ENCODE measurements at places on chromosomes 1 and 21. TPM values are rescaled to one million over a fixed set of nuclear protein-coding genes. Genes with fewer than 3 reads are reported as not detected.

Gene CTXND2
- not detected for total RNA-seq

DNA sequence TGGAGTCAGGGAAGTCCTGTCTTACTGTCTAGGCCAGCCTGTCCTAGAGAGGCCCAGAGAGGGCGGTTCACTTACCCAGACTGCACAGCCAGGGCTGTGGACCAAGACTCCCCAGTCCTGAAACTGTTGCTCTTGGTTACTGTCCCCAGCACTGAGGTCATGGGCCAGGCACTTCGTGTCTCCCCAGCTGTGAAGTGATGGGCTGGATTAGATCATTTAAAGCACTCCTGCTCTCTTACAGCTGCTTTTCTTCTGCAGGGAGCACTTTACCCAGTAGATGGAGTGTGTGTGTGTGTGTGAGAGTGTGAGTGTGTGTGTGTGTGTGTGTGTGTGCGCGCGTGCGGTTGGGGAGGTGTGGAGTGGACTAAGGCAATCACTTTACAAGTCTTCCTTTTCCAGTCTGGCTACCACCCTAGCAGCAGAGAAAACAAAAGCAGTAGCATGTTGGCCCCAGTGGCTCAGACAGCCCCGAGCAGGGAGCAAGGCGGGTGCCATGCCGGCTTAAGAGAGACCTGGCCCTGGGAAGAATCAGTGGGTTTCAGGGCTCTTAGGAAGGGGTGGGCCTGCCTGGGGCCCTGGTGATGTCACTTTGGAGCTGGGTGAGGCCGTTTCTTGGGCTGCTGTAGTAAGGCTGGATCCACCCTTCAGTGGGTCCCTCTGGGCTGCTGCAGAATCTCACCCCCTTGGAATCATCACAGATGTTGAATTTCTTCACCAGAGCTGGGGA, 2.4 kb downstream of the SPSB1 start:
- no peak for DNase-seq

GRCh38 chr1:230563591-230563990, 78.7 kb upstream of the COG2 start:
- DNase-seq, result no peak

DNA sequence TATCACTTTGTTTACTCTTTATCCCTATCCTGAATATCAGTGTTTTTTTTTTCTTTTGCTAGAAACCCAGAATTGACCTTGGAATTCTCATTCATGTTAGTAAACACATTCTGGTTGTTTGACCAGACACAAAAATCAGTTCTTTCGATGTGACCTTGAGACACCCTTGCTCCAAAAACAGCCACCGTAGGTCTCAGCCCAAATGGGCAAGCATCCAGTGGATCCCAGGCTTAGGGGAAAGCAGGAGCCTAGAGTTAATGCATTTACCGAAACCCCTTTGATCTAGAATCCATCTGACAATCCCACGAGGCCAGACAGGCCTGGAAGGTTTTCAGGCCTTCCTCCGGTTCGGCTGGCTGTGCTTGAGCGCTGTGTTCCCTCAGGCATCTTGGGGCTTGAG, 47.6 kb downstream of the IRF2BP2 start:
- DNase-seq, result peak; percentile 40

Gene TRIM46
- total RNA-seq, result not detected

DNA sequence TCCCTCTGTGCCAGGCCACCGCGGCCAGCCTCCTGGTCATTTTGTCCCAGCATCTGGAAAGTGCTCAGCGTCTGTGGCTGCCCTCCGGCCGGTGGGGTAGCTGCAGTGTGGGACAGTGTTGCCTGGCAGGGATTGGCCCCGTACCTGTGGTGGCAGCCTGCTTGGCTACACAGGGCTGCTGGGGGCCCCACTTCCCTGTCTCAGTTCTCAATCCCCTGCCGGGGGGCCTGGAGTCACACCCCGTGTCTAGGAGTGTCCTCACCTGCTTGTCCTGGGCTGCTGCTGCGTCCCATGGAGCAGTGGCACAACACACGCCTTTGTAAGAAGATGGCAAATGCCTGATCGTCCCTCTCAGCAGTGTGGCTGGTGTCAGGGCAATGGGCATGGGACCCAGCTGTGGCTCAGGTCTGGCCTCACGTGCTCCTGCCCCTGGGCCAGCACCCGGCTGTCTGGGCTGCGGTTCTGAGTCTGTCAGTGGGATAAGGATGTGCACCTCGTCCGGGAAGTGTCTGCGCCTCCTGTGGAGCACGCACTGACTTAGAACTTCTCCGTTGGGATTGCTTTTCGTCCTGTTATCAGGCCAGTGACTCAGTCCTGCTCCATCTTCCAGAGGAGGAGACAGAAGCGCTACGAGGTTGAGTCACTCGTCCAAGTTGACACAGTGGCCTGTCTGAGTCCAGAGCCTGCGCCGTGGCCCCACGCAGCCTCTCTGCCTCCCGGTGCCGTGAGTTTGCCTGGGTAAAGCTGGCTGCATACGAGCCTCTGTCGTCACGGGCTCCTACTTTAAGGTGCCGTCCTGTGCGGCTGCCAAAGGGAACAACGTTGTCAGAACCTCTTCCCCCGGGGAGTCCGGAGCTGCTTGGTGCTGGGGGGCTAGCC, 41.0 kb downstream of the CRYAA start:
- no peak for DNase-seq

DNA sequence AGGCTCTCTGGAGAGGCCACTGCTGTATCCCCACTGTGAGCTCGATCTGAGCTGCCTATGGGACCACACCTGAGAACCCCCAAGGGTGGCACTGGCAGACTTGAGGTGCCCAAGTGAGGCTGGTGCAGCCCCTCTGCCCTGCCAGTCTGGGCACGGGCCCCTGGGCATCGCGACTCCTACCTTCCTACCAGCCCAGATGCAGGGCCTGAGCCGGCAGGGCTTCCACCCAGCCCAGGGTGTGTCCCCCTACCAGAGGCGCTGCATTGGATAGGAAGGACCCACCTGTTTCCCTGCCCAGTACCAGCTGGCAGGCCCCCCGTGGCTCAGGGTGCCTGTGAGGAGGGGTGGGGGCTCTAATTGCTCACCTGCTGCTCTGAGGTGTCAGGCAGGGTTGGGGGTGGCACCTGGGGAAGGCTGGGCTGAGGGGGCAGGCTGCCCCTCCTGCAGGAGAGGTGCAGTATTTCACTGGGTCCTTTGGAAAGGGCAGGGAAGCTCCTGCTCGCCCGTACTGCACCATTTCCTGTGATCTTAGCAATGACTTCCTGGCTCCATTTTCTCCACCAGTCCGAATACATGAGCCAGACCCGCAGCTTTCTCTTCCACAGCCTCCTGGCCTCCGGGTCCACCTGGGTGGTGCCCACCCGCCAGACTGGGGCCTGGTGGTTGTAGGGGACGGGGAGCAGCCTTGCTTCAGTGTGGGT, 11.8 kb downstream of the TP73 start:
- no peak for DNase-seq

- no peak for DNase-seq
Observed at GRCh38 chr1:20276485-20277159, 14.1 kb upstream of the VWA5B1 start.

DNA sequence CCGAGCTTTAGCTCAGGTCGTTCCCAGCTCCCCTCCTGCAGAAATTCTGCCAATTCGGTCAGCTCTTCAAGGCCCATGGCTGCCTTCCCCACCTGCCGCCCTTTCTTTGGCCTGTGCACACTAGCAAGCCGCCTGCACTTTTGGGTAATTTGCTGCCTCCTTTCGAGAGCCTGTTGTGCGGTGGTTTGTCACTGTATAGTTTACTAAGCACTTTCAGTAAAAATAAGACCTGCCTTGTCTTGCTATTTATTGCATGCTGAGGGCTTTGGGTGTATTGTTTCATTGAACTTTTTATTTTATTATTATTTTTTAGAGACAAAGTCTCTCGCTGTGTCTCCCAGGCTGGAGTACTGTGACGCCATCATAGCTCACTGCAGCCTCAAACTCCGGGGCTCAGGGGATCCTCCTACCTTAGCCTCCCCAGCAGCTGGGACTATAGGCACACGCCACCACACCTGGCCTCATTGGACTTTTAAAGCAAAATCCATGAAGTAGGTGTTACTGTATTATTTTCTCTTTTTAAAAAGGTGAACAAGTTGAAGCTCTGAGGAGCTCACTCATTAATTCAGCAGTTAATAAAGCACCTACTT, 1.1 kb upstream of the FABP3 start:
- peak; percentile 41 for DNase-seq

DNA sequence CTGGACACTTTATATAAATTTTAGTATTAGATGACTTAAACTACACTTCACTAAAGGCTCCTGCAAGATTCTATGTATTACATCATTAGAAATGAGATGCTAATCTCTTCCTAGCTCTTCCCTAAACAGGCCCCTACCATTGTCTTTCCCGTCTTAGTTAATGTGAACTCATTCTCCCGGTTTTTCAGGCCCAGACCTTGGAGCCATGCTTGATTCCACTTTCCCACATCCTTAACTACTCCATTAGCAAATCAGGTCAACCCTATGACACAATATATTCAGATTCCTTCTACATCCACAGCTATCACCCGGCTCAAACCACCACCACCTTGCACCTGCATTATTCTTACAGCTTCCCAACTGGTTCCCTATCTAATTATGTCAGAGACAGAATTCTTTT, 73.3 kb downstream of the NVL start:
- DNase-seq, result no peak

Gene TIE1
- total RNA-seq, result 120 TPM

Gene KRTAP11-1
- not detected for total RNA-seq

Gene CFH
- 108 TPM for total RNA-seq

Data from ascending aorta (tissue), 2 donors.